ENCODE measurements at places on chromosomes 2 and 18. TPM values are rescaled to one million over a fixed set of nuclear protein-coding genes. Genes with fewer than 3 reads are reported as not detected.

FAM124B gene
- not detected for total RNA-seq

GRCh38 chr2:43358410-43359201 is 132.2 kb upstream of the ZFP36L2 start:
- DNase-seq = no peak

- DNase-seq = no peak
These were observed 586.5 kb upstream of the SLC8A1 start for GRCh38 chr2:41038408-41038807.

- no peak for DNase-seq
These were observed 66.7 kb downstream of the COPS8 start for GRCh38 chr2:237152361-237152760.

- DNase-seq = no peak
These were observed 78.1 kb upstream of the KIF5C start for GRCh38 chr2:148796735-148797512.

All from mesothelial cell of epicardium (in vitro differentiated cells).